ENCODE measurements at places on chromosomes 3 and 15. TPM values are rescaled to one million over a fixed set of nuclear protein-coding genes. Genes with fewer than 3 reads are reported as not detected.

The SLC12A8 gene
- total RNA-seq, result 2.0 TPM

The C3orf70 gene
- 5.0 TPM for total RNA-seq

The NPHP3 gene
- 26.4 TPM for total RNA-seq

The LRRK1 gene
- total RNA-seq, result 16.3 TPM

The ZNF774 gene
- total RNA-seq, result 1.6 TPM

DNA sequence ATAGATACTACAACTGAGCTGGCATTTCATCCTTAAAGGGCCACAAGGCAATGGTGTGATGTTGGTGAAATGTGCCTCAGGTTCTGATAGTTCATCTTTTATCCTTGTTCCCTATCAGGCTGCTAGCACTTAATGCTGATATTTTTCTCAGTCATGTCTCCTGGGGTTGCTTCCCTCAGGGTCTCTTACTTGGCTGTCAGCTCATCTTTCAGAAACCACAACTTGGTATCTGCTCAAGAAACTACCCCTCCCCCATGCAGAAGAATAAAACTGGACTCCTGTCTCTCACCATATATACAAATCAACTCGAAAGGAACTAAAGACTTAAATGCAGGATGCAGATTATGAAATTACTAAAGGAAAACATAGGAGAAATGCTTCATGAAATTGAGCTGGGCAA lies 308.1 kb downstream of the CHST2 start:
- peaks cover 13% of the 10 kb centered on the region for H3K4me1 ChIP-seq
- no peak for DNase-seq
- H3K27ac ChIP-seq, result no peak overlapping the region
- no peak overlapping the region for H3K4me3 ChIP-seq
- no peaks in the 10 kb centered on the region for H3K36me3 ChIP-seq

- no peak overlapping the region for H3K27ac ChIP-seq
- H3K36me3 ChIP-seq, result no peaks in the 10 kb centered on the region
- H3K4me3 ChIP-seq, result no peak overlapping the region
- peaks cover 6% of the 10 kb centered on the region for H3K4me1 ChIP-seq
- H3K27me3 ChIP-seq, result peaks cover 10% of the 10 kb centered on the region
These were observed 140.7 kb upstream of the NR2E3 start for GRCh38 chr15:71669688-71670087.

DNA sequence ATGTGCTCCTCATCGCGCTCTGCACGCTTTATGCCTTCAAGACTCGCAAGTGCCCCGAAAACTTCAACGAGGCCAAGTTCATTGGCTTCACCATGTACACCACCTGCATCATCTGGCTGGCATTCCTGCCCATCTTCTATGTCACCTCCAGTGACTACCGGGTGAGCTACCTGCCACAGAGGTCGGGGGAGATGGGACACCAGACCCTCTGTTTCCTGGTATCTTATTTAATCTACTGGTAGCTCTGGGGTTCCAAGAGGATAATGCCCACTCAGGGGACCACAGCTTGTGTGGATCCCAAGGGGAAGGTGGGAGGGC lies 9.1 kb downstream of the GRM2 start:
- no peak overlapping the region for H3K27ac ChIP-seq
- peaks cover 2% of the 10 kb centered on the region for H3K27me3 ChIP-seq
- no peak for DNase-seq
- H3K4me1 ChIP-seq, result no peaks in the 10 kb centered on the region
- no peak overlapping the region for H3K4me3 ChIP-seq

- no peaks in the 10 kb centered on the region for H3K36me3 ChIP-seq
- H3K4me1 ChIP-seq, result peaks cover 15% of the 10 kb centered on the region
- peak; percentile 73 for DNase-seq
- no peak overlapping the region for H3K4me3 ChIP-seq
These were observed 5.6 kb upstream of the ABTB1 start for GRCh38 chr3:127667119-127667681.

- no peaks in the 10 kb centered on the region for H3K36me3 ChIP-seq
- no peak overlapping the region for H3K4me3 ChIP-seq
- H3K27me3 ChIP-seq, result no peaks in the 10 kb centered on the region
- peaks cover 11% of the 10 kb centered on the region for H3K4me1 ChIP-seq
- no peak for DNase-seq
These were observed 100.5 kb downstream of the HMG20A start for GRCh38 chr15:77521206-77521605.

- peaks cover 34% of the 10 kb centered on the region for H3K4me1 ChIP-seq
- H3K4me3 ChIP-seq, result peak overlapping the region; percentile 28
- H3K36me3 ChIP-seq, result no peaks in the 10 kb centered on the region
- DNase-seq, result no peak
- no peaks in the 10 kb centered on the region for H3K27me3 ChIP-seq
These were observed 810 bp upstream of the MEF2A start for GRCh38 chr15:99565049-99565298.

DNA sequence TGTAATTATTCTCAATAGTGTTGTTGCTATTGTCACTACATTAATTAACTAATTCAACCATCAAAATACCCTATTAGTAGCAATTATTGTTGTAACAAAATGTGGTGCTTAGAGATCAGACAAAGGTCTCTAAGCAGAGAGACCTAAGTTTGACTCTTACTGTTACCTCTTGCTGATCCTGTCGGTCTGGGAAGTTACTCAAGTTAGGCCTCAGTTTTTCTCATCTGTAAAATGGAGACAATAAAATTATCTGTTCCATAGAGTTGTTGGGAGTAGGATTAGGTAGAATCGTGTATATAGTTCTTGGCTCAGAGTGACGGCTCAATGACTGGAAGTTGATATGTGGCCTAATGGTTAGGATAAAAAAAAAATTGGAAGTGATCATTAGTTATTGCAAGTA lies 69.8 kb upstream of the ARL8B start:
- no peak for DNase-seq
- H3K4me1 ChIP-seq, result peaks cover 10% of the 10 kb centered on the region
- H3K27ac ChIP-seq, result no peak overlapping the region
- no peak overlapping the region for H3K4me3 ChIP-seq
- H3K27me3 ChIP-seq, result peaks cover 3% of the 10 kb centered on the region
